ENCODE measurements at places on chromosomes 11 and 22. TPM values are rescaled to one million over a fixed set of nuclear protein-coding genes. Genes with fewer than 3 reads are reported as not detected.

The GPHA2 gene
- not detected for total RNA-seq

GRCh38 chr11:15967966-15968365, 388.4 kb downstream of the SOX6 start:
- peak; percentile 71 for DNase-seq

The RIN1 gene
- 4.7 TPM for total RNA-seq

DNA sequence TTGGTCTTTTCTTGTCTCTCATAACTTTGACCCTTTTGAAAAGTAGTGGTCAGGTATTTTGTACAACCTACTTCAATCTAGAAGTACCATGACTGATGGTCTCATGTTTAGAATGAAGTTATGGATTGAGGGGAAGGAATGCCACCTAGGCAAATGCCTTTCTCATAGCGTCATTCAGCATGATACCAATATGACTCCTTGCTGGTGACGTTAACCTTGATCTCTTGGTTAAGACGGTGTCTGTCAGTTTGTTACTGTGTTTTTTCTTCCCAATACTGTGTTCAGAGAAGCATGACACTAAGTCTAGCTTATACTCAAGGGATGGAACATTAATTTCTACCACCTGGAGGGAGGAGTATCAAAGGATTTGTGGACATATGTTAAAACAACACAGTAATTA, 130.9 kb downstream of the KIF18A start:
- DNase-seq = no peak

The APOA5 gene
- total RNA-seq = not detected

DNA sequence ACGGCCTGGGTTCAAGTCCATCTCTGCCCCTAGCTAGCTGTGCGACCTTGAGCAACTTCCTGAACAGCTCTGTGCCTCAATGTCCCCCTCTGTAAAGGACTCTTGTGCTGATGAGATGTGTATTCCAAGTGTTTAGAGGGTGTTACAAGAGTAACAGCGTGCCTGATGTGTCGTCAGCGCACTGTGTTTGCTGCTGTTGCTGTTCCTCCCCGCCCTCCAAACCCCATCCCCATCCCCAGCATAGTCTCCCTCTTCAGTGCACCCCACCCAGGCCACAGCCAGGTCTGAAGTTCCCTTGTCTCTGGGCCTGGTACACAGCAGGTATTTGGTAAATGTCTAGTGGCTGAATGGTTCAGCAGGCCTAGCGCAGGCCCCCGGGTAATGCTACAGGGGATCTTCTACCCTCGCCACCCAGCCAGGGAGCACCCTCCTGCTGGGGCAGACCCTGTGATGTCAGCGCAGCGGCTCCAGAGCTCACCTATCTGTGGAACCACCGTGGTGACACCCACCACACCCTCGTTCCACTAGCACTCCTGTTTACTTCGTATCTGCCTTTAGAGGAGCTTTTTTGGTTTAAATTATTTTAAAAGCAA, 10.3 kb downstream of the CBX7 start:
- no peak for DNase-seq

The CADM1 gene
- total RNA-seq = 2.8 TPM

GRCh38 chr11:75154646-75155569, 4.0 kb downstream of the SLCO2B1 start:
- no peak for DNase-seq

DNA sequence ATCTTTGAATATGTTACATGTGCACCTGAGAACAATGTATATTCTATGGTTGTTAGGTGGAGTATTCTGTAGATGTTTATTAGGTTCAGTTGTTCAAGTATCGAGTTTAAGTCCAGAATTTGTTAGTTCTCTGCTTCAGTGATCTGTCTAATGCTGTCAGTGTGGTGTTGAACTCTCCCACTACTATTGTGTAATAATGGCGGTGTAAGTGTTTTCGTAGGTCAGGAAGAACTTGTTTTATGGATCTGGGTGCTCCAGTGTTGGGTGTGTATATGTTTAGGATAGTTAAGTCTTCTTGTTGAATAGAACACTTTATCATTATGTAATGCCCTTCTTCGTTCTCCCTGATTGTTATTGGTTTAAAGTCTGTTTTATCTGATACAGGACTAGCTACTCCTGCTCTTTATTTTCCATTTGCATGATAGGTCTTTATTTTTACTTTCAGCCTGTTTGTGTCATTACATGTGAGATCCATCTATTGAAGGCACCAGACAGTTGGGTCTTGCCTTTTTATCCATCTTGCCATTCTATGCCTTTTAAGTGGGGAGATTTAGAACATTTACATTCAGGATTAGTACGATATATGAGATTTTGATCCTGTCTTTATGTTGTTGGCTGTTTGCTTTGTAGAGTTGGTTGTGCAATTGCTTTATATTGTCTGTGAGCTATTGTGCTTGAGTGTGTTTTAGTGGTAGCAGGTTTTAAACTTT, 121.6 kb downstream of the DDX10 start:
- DNase-seq = no peak

The GRAMD1B gene
- 4.5 TPM for total RNA-seq

- DNase-seq = no peak
These were observed 90.5 kb upstream of the ALX4 start for GRCh38 chr11:44400431-44400830.

DNA sequence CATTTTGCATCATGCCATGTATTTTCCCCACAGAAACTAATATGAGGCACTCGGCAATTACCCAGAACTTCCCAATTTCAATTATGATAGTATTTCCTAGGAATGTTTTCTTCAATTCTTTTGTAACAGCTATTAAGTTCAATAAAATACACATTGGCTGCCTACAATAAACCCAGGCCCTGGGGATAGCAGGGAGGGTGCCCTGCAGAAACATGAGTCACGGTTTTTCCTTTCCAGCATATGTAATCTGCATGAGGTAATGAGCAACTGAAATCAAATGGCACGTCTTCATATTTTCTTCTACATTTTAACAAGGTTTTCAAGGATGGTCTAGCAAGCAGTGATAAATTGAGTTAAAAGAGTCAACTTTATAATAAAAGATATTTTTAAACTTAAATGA, 32.0 kb downstream of the GUCY1A2 start:
- DNase-seq = no peak

DNA sequence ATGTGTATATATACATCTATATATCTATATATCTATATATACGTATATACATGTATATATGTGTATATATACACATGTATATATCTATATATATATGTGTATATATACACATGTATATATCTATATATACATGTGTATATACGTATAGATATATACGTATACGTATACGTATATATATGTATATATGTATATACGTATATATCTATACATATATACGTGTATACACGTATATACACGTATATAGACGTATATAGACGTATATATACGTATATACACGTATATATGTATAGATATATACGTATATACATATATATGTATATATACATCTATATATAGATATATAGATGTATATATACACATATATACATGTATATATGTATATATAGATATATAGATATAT, 25.1 kb upstream of the CAPRIN1 start:
- no peak for DNase-seq

DNA sequence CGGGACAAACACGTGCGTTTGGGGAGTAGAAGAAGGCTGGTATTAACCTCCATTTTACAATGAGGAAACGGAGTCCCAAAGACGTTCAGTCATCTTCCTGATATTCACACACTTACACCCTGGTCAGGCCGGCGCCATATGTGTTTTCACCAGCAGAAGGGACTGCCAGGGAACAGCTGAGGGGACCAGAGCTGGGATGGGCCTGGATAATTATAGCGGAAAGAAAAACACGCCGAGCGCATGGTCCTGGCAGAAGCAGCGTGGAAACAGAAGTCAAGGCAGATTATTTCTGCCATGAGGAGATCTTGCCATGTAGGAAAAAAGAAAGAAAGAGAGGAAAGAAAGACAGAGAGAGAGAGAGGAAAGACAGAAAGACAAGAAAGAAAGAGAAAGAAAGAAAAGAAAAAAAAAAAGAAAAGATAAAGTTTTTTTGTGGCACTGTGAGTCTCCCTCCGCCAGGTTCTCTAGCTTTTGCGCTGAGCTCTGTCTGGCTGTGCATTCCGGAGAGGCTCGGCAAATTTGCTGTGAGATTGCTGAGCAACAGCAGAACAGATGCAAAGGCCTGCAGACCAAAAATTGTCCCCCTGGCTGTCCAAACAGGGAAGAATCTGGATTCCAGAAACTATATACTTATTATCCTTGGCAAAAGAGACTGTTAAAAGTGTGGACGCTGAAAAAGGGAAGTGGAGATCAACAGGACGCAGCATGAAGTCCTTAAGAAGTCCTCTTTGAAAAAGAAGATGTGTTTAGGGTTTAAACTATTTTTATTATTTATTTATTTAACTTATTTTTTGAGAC, 1.3 kb upstream of the UCP2 start:
- no peak for DNase-seq

The USH1C gene
- total RNA-seq = not detected

DNA sequence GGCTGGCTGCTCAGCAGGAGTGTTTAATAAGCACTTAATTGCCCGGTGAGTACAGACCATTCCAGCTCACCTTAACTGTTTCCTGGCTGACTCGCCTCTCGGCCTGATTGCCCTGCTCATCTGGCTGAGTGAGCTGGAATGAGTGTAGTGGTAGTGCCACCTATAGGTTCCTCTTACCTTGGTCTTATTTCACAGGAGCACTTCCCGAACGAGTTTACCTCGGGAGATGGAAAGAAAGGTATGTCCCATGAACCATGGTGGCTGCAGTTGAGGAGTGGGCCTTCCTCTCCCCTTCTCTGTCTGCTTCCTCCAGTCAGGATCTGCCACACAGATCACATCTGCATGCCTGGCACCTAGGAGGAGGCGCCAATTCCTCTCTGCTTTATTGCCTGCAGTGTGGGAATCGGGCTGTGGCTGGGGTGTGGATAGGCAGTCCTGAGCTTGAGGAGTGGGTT, 26.7 kb downstream of the UPB1 start:
- peak; percentile 30 for DNase-seq

- DNase-seq = no peak
These were observed 130.1 kb upstream of the DDI1 start for GRCh38 chr11:103906291-103906867.

DNA sequence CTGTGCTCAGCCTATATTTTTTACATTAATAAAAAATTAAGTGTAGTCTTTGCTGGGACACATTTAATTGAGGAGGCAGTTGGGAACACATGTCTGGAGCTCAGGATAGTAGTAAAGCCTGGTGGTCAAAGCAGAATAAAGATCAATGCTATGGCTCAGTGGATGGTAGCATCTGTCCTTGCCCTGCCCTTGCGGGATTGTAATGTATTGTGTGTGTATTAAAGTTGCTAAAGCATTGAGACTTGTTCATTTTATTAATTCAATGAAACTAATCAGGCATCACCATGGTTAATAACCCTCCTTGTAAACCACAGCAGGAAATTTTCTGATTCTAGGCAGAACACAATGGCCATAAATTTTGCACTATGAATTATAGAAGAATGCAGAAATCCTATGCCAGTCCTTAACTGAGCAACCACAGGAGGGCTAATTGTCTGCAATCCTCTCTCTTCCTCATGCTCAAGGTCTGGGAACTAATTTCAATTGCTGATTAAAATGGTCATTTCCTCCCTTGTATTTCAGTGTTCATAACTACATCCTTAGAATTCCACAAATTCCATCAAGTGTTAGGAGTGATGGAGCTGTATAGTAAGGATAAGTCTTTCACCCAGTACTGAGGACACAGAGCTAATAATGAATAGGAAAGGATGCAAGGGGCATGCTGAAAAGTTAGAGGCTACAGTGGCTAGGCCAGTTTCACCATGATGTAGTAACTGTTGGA, 403.2 kb upstream of the DDI1 start:
- DNase-seq = peak; percentile 58

DNA sequence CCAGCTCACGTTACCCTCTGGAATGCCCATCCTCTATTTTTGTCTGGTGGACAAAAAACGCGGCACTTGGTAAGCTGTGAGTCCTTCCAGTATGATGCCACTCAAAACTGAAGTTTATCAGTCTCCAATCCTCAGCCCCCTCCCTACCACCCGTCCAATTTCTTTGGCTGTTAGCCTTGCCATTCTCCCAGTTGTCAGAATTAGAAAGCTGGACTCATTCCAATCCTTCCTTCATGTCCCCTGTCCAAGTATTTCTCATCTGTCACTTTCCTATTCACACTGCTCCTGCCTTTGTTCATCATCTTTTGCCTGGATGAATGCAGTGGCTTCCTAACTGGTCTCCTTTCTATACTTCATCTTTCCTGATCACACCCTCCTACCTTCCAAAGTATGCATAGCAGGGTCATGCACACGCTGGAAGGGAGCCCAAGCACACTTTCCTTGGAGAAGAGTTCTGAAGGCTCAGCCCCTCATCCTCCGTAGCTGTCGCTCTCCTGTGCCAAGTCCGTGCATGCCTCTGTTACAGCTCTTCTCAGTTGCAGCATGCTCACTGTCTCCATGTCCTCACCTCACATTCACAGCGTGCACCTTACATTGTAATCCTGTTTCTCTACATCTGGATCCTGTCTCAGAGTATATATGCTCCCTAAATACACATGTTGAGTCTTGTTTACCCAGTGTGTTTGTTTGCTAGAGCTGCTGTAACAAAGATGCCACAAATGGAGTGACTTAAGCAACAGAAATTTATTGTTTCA, 19.4 kb downstream of the APLP2 start:
- DNase-seq = no peak

DNA sequence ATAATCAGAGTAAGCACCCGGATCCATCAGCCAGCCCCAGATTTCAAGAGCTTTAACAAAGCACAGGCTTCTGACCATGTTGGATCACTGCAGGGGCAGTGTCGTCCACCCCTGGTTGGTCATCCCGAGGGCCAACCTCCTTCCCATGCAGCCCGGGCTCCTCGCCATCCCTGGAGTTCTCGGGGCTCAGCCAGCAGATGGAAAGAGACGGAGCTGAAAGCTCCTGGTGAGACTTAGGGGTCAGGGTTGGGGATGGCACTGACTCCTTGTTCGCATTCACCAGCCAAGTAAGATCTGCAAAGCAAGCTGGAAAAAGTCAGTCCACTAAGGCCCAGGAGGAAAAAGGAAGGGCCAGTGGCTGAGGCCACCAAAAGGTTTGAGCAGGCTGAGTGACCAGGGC, 888.9 kb downstream of the BRD1 start:
- no peak for DNase-seq

The SLC22A12 gene
- total RNA-seq = not detected

DNA sequence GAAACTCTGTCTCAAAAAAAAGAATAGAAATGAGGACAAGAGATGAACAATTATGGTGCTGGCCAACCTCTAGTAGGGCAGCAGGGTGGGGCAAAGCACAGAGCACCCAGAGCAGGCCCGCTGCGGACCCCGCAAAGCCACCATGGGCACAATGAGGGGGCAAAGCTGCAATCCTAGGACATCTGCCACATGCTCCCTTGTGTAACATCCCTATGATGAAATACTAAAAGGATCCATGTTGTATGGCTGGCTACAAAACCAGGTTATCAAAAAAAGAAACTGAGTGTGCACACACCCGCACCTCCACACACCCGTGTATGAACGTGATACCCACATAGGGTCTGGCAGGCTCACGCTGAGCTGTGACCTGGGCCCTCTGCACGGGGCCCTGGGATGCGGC, 7.4 kb downstream of the ATP5MGL start:
- no peak for DNase-seq

The OR8G5 gene
- not detected for total RNA-seq

The APOBEC3G gene
- total RNA-seq = 9.5 TPM

DNA sequence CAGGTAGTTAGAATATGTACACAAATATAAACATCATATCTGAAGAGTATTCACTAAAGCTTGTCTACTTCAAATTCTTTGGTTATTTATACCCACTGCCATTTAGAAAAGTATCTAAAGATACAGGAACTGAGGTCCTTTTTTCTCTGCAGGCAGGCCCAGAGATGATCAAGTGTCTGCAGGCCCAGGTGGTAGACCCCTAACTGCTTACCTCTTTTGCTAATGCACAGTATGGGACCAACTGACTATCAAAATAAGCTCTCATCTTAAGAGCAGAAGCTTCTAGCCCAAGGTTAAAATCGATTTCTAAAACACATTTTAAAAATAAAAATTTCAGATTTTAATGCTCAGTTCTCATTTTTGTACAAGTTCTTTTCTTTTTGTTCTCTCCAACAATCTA, 81.5 kb downstream of the APOL5 start:
- no peak for DNase-seq

Measured in pulmonary artery endothelial cell (primary cell).